ENCODE measurements at places on chromosomes 3 and 15.

GRCh38 chr15:39145854-39146625 is 434.8 kb upstream of the THBS1 start:
- no peak overlapping the region for H3K4me3 ChIP-seq
- H3K4me1 ChIP-seq: no peaks in the 10 kb centered on the region
- no peak for DNase-seq
- no peaks in the 10 kb centered on the region for H3K27me3 ChIP-seq
- no peak overlapping the region for H3K27ac ChIP-seq
- H3K36me3 ChIP-seq: no peaks in the 10 kb centered on the region

- H3K27me3 ChIP-seq: no peaks in the 10 kb centered on the region
- no peak overlapping the region for H3K4me3 ChIP-seq
- no peak for DNase-seq
- no peak overlapping the region for H3K27ac ChIP-seq
Observed at GRCh38 chr3:29514912-29515311, 234.0 kb downstream of the RBMS3 start.

GRCh38 chr3:31861826-31862225 is 119.2 kb downstream of the OSBPL10 start:
- DNase-seq: no peak
- no peak overlapping the region for H3K4me3 ChIP-seq
- H3K36me3 ChIP-seq: no peaks in the 10 kb centered on the region
- H3K27me3 ChIP-seq: no peaks in the 10 kb centered on the region
- no peak overlapping the region for H3K27ac ChIP-seq
- no peaks in the 10 kb centered on the region for H3K4me1 ChIP-seq

GRCh38 chr3:177287231-177287630 is 89.9 kb upstream of the TBL1XR1 start:
- DNase-seq: no peak
- H3K27me3 ChIP-seq: no peaks in the 10 kb centered on the region
- H3K36me3 ChIP-seq: no peaks in the 10 kb centered on the region
- H3K4me1 ChIP-seq: no peaks in the 10 kb centered on the region

Data from tibial artery (tissue), 4 donors.